ENCODE measurements at places on chromosomes 16 and 17.
A peak's percentile ranks its signal among the peaks of the same experiment; 100 is the strongest.

DNA sequence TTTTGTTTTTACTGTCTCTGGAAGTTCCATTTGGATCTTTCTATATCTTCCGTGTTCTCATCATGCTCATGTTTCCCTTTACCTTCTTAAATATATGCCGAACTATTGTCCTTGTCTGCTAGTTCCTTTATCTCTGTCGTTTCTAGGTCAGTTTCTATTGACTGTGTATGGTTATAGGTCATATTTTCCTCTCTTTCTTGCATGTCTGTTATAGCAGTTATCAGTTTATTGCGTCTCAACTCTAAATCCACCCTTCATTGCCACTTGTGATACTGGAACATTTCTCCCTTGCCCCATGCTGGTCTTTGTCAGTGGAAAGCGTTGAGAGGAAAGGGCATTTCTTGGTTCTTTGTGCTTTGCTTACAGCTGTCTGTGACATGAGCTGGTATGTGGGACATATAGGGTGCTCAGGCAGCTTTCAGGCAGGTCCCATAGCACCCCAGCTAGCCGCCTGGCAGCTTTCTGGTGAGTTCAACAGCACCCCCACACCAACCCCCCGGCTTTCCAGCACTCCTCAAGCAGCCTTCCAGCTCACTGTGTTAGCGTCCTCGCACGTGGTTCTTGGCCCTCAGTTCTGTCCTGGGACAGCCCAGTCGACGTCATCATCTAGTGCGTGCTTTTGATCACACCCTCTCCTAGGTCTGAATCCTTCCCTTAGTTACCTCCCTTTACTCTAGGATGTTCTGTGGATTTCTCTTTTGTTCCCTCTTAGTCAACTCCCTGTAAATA lies 15.4 kb upstream of the DNASE1 start:
- no peak for DNase-seq

DNA sequence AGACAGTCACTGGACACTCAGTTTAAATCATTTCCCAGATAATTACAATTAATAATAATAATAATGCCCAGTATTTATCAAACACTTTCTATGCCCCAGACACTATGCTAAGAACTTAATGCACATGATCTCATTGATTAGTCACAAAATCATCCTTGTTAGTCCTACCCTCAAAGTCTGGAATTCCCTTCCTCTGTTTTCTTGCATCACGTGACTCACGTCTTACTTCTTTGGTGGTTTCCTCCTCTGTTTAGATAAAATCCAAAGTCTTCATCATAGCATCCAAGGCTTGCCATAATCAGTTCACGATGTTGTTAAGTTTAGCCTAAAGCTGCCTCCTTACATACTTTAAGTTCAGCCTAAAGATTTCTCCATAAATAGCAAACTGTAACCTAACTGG lies 471.9 kb downstream of the PMP22 start:
- DNase-seq: peak; percentile 88

DNA sequence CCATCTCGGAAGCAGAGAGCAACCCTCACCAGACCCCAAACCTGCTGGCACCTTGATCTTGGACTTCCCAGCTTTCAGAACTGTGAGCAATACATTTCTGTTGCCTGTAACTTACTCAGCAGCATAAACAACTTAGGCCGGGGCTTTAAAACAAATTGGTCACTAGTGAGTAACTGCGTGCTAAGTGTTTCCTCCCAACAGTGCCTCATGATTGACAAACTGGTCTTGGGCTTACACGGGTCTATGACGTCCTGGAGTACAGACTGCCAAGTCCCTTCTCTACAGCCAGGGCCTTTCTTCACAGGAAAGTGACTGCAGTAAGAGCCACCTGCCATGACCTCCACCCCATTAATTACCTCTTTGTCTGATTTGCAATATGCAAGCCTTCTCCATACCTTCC lies 136.7 kb downstream of the XYLT1 start:
- peak; percentile 40 for DNase-seq

DNA sequence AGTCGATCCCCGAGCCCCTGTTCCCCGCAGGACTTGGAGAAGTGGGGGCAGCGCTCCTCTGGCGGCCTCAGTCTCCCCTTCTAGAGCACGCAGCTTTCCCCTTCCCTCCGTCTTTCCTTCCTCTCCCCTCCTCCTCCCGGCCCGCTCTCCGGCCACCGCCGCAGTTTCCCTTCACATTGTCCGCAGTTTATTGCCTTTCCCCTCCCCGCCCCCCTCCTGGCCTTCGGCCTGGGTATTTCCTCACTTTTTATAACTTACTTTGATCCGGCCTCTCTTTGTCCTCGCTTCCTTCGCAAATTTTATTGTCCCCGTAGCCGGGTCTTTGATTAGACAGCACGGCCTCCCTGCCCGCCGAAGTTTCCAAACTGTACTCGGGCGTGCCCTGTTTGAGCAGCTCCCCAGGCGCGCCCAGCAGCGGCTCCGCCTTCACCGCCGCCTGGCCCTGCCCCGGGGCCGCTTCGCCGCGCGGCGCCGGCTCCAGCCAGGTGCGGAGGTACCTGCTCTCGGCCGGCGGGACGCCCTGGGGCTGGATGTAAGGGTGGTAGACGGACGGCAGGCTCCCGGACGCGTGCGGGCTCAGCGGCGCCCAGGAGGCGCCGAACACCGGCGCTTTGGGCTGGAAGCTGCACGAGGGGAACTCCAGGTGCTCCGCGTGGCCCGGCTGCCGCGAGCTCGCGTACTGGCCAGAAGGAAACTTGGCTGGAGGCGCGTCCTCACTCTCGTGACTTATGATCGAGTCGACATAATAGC lies 488 bp downstream of the HOXB9 start:
- no peak for DNase-seq

- DNase-seq: peak; percentile 35
Measured at GRCh38 chr16:66551348-66551759, 1.0 kb upstream of the CKLF start.

DNA sequence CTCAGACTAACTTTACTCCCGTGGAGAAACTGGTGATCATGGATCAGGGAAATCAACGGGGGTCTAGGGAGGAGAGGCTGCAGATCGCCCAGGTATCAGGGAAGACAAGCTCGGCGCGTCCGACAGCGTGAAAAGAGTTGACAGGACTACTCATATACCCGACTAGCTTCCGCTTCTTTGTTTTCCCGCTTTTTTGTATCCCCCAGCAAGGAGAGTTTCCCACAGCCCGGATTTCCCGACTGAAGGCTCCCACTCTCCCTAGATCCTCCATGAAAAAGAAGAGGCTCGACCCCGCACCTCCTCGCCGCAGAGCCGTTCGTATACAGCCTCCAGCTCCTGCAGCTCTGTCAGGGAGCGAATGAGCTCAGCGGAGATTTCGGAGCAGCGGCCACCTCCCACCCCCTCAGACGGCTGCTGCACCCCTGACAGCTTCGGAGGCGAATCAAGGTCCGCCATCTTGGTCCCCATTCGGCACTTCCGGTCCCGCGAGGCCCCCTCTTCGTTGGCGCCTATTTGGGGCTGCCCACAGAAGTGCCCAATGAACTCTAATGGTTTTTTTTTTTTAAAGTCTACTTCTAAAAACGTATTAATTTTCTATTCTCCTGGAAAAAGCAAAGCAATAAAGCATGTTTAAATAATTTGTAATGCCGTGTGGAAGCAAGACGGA lies at the start of gene COG4:
Gene COG4 (minus strand): TSS at position 479 of the 667 bp plus-strand sequence. CDS start 11 bp downstream, at position 468.
- DNase-seq: peak; percentile 85

DNA sequence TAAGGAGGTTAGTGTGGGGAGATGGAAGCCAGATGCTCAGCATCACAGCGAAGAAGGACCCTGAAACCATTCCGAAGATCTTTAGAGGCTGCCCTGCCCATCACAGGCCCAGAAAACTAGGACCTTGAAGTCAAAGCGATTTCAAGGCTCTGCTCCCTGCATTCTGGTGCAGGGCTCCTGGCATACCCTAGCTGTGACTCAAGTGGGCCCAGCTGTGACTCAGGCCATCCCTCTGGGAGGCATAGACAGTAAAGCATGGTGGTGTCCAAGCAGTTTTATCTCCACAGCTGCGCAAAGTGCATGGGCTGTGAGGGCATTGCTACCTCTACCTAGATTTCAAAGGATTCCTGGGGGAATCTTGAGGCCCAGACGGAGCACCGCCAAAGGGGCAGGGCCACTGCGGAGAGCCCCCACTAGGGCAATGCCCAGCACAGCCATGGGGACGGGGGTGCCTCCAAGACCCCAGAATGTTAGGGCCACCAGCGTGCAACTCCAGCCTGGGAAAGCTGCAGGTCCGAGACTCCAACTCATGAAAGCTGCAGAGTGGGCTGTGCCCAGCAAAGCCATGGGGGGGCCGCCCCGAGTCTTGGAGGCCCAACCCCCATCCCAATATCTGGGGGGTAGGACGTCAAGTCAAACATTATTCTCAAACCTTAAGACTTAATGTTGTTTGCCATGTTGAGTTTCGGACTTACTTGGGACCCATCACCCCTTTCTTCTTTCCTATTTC lies 11.7 kb upstream of the ZNF594 start:
- peak; percentile 49 for DNase-seq

- no peak for DNase-seq
Measured at GRCh38 chr16:79640513-79641360, 40.2 kb upstream of the MAF start.

GRCh38 chr16:7482032-7482431 lies 149.4 kb downstream of the RBFOX1 start:
- no peak for DNase-seq
